A375 (cell line): ENCODE measurements at places on chromosomes 11 and 22. TPM values are rescaled to one million over a fixed set of nuclear protein-coding genes. Genes with fewer than 3 reads are reported as not detected.

The TEX12 gene
- total RNA-seq = not detected in 2 replicates

The OR6A2 gene
- 0.11 and 0.19 TPM in 2 replicates for total RNA-seq

The HPX gene
- 0.45 and 0.53 TPM in 2 replicates for total RNA-seq

The MACROD1 gene
- 97.2 and 109 TPM in 2 replicates for total RNA-seq
